ENCODE measurements at places on chromosomes 13 and 19. TPM values are rescaled to one million over a fixed set of nuclear protein-coding genes. Genes with fewer than 3 reads are reported as not detected.

- no peak for DNase-seq
- H3K4me3 ChIP-seq, result no peak overlapping the region
- H3K36me3 ChIP-seq, result no peaks in the 10 kb centered on the region
- H3K27me3 ChIP-seq, result no peaks in the 10 kb centered on the region
- peaks cover 7% of the 10 kb centered on the region for H3K4me1 ChIP-seq
Observed at GRCh38 chr13:24207841-24208667, 47.5 kb downstream of the SPATA13 start.

GRCh38 chr13:87827479-87827878 is 156.3 kb downstream of the SLITRK5 start:
- no peak overlapping the region for H3K27ac ChIP-seq
- DNase-seq, result no peak
- H3K27me3 ChIP-seq, result no peaks in the 10 kb centered on the region
- H3K36me3 ChIP-seq, result no peaks in the 10 kb centered on the region

GRCh38 chr19:47102346-47103060 is 11.1 kb downstream of the ZC3H4 start:
- H3K4me1 ChIP-seq, result peaks cover 2% of the 10 kb centered on the region
- H3K36me3 ChIP-seq, result no peaks in the 10 kb centered on the region
- no peak for DNase-seq
- H3K4me3 ChIP-seq, result no peak overlapping the region

Gene FGF21
- not detected for total RNA-seq

GRCh38 chr19:46303691-46304397 is 7.0 kb downstream of the HIF3A start:
- no peak overlapping the region for H3K4me3 ChIP-seq
- H3K27me3 ChIP-seq, result no peaks in the 10 kb centered on the region
- peak overlapping the region; percentile 3 for H3K27ac ChIP-seq
- no peaks in the 10 kb centered on the region for H3K36me3 ChIP-seq
- DNase-seq, result peak; percentile 82
- H3K4me1 ChIP-seq, result peaks cover 6% of the 10 kb centered on the region

Gene OR7D2
- total RNA-seq, result not detected

Gene TEX29
- not detected for total RNA-seq

DNA sequence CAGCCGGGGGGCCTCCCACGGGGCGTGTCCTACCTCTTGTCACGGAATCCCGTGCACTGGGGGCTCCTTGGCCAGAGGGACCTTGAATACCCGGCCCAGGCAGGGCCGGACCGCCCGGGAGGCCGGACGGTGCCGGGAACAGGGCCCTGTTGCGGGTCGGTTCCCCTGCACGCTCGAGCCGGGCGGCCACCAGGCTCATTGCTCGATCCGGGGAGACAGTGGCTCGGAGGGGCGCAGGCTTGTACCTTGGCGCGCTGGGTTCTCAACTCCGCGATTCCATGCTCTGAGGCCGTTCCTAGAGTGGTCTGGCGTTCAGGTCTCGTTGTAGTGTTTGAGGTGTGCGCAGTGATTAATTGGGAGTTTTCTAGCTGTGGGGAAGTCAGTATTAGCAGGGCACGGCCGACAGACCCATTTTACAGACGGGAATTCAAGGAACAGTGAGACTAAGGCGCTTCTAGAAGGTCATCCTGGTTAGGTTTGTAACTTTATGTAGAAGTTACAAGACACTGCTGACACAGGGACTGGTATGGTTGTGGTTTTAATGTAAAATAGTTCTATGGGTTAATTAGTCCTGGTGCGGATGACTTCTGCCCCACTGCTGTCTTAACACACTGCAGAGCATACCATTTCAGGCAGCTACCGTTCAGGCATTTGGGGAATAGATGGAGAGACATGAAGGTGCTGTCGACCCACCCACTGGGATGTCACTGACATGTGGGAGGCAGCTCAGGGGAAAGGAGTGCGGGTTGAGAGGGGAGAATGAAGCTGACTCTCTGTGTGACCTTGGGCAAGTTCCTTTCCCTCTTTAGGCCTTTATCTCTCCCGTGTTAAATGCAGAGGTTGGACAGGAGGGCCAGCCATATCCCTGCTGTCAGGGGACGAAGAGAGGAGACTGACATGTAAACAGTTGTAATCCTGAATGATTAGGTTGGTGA is 592 bp downstream of the CLPTM1 start:
- peak overlapping the region; percentile 81 for H3K27ac ChIP-seq
- no peaks in the 10 kb centered on the region for H3K27me3 ChIP-seq
- peaks cover 13% of the 10 kb centered on the region for H3K4me1 ChIP-seq
- peak overlapping the region; percentile 65 for H3K4me3 ChIP-seq
- H3K36me3 ChIP-seq, result no peaks in the 10 kb centered on the region
- DNase-seq, result no peak

Gene PSG3
- total RNA-seq, result not detected

DNA sequence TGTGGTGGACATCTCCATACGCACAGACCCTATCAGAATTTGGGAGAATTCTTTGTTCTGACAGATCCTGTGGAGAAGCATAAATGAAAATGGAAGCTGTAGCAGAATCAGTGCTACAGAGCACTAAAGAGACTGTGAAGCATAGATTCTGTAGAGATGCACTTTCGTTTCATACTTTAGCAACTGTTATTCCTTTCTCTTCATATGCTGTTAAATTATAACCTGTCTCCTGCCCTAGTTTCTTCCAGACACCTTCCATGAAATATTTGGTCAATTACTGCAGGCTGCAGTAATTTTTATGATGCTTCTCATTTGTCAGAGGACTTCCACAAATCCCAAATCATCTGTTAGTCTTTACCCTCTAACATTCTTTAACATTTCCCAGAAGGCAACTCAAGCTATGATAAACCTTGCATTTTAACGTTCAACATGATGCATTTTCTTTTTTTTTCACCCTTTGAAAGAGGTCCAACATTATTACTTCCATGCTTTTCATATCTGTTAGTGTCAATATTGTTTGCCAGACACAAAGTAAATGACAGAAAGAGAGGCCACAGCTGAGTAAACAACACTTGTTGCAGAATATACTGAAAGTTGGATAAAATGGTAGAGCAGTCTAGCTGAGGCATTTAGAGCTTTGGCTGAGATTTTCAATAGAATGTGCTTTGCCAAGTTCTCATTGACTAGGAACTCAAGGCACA is 412.7 kb downstream of the LMO7 start:
- H3K27me3 ChIP-seq, result no peaks in the 10 kb centered on the region
- no peaks in the 10 kb centered on the region for H3K4me1 ChIP-seq
- H3K4me3 ChIP-seq, result no peak overlapping the region
- H3K36me3 ChIP-seq, result no peaks in the 10 kb centered on the region
- no peak overlapping the region for H3K27ac ChIP-seq

Gene PRKCG
- not detected for total RNA-seq

- H3K4me1 ChIP-seq, result peaks cover 23% of the 10 kb centered on the region
- peak; percentile 52 for DNase-seq
- no peaks in the 10 kb centered on the region for H3K36me3 ChIP-seq
- H3K27ac ChIP-seq, result peak overlapping the region; percentile 62
Observed at GRCh38 chr13:109781384-109782065, 4.9 kb downstream of the IRS2 start.

Gene ZNF611
- total RNA-seq, result 11.1 TPM

Gene NLRP5
- total RNA-seq, result not detected

DNA sequence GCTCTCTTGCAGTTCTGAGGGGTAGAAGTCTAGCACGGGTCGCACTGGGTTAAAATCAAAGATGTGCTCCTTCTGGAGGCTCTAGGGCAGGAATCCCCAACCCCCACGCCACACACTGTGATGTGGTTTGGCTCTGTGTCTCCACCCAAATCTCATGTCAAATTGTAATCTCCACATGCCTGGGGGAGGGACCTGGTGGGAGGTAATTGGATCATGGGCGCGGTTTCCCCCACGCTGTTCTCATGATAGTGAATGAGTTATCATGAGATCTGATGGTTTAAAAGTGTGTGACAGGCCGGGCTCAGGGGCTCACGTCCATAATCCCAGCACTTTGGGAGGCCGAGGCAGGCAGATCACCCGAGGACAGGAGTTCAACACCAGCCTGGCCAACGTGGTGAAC is 26.6 kb upstream of the CALM3 start:
- H3K36me3 ChIP-seq, result no peaks in the 10 kb centered on the region
- no peaks in the 10 kb centered on the region for H3K4me1 ChIP-seq
- no peak overlapping the region for H3K4me3 ChIP-seq
- H3K27me3 ChIP-seq, result no peaks in the 10 kb centered on the region

Gene LENG8
- 136 TPM for total RNA-seq

GRCh38 chr13:20940083-20940482 is 37.5 kb upstream of the XPO4 start:
- no peaks in the 10 kb centered on the region for H3K27me3 ChIP-seq
- no peaks in the 10 kb centered on the region for H3K4me1 ChIP-seq
- no peak overlapping the region for H3K27ac ChIP-seq
- H3K4me3 ChIP-seq, result no peak overlapping the region

GRCh38 chr19:6048793-6049405 is 61.4 kb downstream of the RFX2 start:
- no peaks in the 10 kb centered on the region for H3K36me3 ChIP-seq
- H3K4me1 ChIP-seq, result peaks cover 1% of the 10 kb centered on the region
- H3K27ac ChIP-seq, result no peak overlapping the region
- no peaks in the 10 kb centered on the region for H3K27me3 ChIP-seq

DNA sequence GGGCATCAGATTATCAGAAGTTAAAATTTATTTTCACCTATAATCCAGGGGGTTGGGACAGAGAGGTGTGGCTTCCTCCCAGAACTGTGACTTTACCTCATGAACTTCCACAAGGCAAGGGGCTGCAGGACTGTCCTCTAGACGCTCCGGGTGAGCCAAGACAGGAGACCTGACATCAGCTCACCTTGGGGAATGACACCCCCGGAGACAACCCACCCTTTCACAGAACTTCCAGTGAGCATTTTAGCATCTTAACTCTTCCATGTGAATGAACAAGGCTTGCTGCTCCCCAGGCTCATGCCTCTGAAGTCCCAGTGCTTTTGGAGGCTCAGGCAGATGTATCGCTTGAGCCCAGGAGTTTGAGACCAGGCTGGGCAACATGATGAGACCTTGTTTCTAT is 29.4 kb upstream of the TFDP1 start:
- H3K27ac ChIP-seq, result no peak overlapping the region
- DNase-seq, result no peak
- no peaks in the 10 kb centered on the region for H3K4me1 ChIP-seq

- H3K27ac ChIP-seq, result no peak overlapping the region
- DNase-seq, result no peak
- H3K4me1 ChIP-seq, result no peaks in the 10 kb centered on the region
- H3K36me3 ChIP-seq, result no peaks in the 10 kb centered on the region
- H3K4me3 ChIP-seq, result no peak overlapping the region
Observed at GRCh38 chr13:98586400-98587345, 9.8 kb upstream of the STK24 start.

DNA sequence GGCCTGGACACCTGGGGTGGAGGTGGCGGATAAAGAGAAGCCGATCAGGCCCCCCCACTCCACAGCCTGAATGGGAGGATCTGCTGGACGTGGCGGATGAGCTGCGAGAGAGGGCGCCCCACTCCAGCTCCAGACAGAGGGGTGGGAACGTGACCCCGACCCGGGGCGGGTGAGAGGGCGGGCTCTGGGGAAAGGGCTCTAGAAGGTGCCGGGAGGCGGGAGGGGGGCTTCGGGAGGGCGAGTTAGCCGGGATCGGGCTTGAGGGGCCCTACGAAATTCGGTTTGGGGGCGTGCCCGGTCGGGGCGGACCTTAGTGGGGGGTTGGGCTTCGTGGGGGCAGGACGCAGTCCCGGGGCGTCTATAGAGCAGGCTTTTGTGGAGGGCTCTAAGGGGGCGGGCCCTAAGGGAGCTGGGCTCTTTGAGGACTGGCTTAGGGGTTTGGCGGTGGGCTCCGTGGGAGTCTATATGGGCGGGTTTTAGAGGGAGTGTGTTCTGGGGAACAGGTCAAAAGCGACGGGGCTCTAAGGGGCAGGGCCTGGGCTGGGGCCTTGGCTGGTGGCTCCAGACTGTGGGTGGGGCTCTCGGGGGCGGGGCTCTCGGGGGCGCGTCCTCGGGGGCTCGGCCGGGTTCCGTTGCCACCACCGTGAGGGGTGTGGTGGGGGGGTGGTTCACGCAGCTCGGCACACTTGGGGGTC is 4.1 kb upstream of the NANOS3 start:
- H3K27ac ChIP-seq, result no peak overlapping the region
- H3K36me3 ChIP-seq, result no peaks in the 10 kb centered on the region
- H3K4me3 ChIP-seq, result peak overlapping the region; percentile 12
- DNase-seq, result no peak
- H3K27me3 ChIP-seq, result no peaks in the 10 kb centered on the region
- H3K4me1 ChIP-seq, result peaks cover 1% of the 10 kb centered on the region

GRCh38 chr13:42039457-42039945 is 8.9 kb upstream of the DGKH start:
- peak overlapping the region; percentile 63 for H3K27ac ChIP-seq
- H3K36me3 ChIP-seq, result no peaks in the 10 kb centered on the region
- peak overlapping the region; percentile 89 for H3K4me3 ChIP-seq

GRCh38 chr19:2775556-2776430 is 7.3 kb downstream of the SGTA start:
- peaks cover 2% of the 10 kb centered on the region for H3K4me1 ChIP-seq
- no peak overlapping the region for H3K4me3 ChIP-seq

GRCh38 chr13:47146136-47146535 is 249.3 kb upstream of the HTR2A start:
- H3K36me3 ChIP-seq, result no peaks in the 10 kb centered on the region
- no peaks in the 10 kb centered on the region for H3K27me3 ChIP-seq
- no peaks in the 10 kb centered on the region for H3K4me1 ChIP-seq
- no peak overlapping the region for H3K4me3 ChIP-seq
- no peak overlapping the region for H3K27ac ChIP-seq

- no peak overlapping the region for H3K4me3 ChIP-seq
- H3K4me1 ChIP-seq, result no peaks in the 10 kb centered on the region
- no peak overlapping the region for H3K27ac ChIP-seq
- no peaks in the 10 kb centered on the region for H3K27me3 ChIP-seq
- no peak for DNase-seq
- no peaks in the 10 kb centered on the region for H3K36me3 ChIP-seq
Observed at GRCh38 chr13:88071371-88071770, 400.2 kb downstream of the SLITRK5 start.

DNA sequence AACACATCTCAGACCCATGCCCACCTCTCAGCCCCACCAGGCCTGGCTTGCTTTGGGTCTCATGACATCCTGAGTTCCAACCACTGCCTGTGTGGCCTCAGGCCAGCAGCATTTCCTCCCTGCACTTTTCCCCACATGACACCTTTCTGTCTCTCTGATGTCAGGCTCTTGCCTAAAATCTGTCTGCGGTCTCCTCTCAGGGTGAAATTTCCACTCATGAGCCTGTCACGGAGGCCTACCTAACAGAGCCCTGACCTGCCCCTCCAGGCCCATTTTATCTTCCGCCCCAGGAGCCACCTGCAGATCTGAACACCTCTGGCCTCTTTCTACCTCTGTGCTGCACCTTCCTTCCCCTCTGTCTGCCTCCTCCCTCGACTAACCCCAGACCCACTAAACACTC is 93.5 kb downstream of the ZDHHC20 start:
- no peak for DNase-seq
- no peaks in the 10 kb centered on the region for H3K36me3 ChIP-seq
- H3K27me3 ChIP-seq, result no peaks in the 10 kb centered on the region

Gene SHC2
- total RNA-seq, result 25.1 TPM

Gene PTGER1
- total RNA-seq, result not detected

- no peak overlapping the region for H3K4me3 ChIP-seq
- no peak for DNase-seq
- H3K36me3 ChIP-seq, result no peaks in the 10 kb centered on the region
- no peaks in the 10 kb centered on the region for H3K27me3 ChIP-seq
Observed at GRCh38 chr13:32515246-32515645, 23.3 kb downstream of the N4BP2L2 start.

Measured in ovary (tissue), 10 donors.